ENCODE measurements at places on chromosomes 5 and 9.

- peak; percentile 18 for DNase-seq
Observed at GRCh38 chr9:31347082-31347617, 1037.3 kb upstream of the ACO1 start.

DNA sequence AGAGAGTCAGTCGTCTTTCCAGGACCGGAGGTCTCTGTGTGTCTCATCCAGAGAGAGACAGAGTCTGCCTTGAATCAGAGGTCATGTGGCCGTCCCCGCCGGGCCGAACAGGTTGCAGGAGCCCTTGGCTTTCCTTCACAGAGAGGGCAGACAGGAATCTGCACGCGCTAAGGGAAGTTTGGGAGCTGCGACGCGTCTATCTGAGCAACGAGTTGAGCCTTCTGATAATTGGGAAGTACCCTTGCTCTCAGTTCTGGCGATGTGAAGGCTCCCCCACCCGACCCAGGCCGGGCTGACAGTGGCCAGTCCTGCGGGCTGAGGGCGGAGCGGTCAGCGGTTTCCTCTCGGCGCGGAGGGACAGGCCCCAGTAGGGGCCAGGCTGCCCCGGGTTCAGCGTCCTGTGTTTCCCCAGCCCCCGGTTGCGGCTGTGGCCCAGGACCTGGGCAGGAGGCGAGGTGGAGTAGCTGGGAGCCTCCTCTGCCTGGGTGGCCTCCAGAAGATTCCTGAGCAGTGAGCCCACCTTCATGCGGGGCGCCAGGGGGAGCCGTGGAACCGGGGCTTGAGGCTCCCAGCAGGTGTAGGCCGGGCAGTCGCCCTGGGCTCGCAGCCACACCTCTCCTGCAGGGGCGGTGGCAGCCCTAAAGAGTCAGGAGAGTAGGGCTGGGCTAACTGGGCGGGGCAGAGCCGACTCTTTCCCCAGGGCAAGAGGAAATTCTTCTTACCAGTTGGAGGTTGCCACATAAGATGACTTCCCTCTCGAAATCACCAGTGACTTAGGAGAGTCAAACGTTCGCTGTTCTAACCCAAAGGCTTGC is 13.9 kb downstream of the NR2F1 start:
- no peak for DNase-seq

- DNase-seq, result no peak
Observed at GRCh38 chr5:3794611-3795010, 199.0 kb downstream of the IRX1 start.

DNA sequence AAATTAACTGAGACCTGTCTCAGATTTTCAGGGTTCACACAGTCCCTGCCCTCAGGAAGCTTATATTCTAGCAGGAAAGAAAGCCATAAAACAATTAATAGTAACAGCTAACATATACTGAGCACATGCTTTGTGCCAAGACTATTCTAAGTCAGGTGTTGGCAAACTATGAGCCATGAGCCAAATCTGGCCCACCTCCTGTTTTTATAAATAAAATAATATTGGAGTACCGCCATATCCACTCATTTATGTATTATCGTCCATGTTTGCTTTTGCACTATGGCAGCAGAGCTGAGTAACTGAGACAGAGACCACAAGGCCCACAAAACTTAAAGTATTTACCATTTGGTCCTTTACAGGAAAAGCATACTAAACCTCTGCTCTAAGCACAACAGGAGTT is 83.3 kb upstream of the TRIO start:
- no peak for DNase-seq

DNA sequence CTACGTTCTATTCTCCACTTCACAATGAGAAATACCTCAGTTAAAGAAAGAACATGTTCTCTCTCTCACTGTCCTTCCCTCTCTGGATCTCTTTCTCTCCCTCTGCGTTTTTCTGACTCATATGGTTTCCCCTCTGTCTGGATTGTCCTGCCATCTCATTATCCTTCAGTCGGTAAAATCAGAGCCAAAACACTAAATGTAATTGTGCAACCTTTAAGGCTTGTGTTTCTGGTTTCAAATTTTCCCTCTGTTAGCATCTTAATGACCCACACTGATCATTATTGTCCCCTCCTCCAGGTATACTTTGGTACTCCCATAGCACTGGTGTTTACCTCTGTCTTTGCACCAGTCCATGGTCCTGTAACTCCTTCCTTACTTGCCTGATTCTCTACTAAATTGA is 509.4 kb upstream of the C9orf72 start:
- no peak for DNase-seq

DNA sequence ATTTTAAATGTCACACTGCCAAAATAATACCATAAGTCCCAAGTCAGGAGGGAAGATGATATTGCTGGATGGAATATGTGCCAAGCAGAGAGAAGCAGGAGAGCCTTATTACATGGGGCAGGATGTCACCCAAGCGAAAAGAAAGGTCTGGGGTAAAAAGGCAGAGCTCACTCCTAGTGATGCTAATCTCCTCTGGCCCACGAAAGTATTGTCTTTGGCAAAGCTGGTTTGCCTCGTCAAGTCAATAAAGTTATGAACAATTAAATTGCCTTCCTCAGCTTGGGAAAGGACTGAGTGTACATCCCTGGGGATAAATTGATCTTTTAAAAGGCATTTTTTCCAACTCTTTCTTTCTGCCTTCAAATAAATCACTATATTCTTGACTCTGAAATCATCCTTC is 220.6 kb downstream of the DMAC1 start:
- no peak for DNase-seq

GRCh38 chr9:97517331-97518089 is 16.0 kb downstream of the TMOD1 start:
- DNase-seq, result no peak

- DNase-seq, result no peak
Observed at GRCh38 chr5:124669300-124669648, 77.2 kb downstream of the ZNF608 start.

GRCh38 chr5:115033861-115034260 is 135.8 kb downstream of the TRIM36 start:
- no peak for DNase-seq

Measured in stimulated activated CD4-positive, alpha-beta T cell treated with anti-CD3 and anti-CD28 coated beads, Interleukin-4, amount 100 ng/mL, for 24 hours (primary cell).